ENCODE measurements at places on chromosomes 16 and 17. TPM values are rescaled to one million over a fixed set of nuclear protein-coding genes. Genes with fewer than 3 reads are reported as not detected.

Gene WNT3
- 2.6 TPM for total RNA-seq

Gene MT1H
- total RNA-seq, result not detected

Gene SLC25A10
- 23.7 TPM for total RNA-seq

Gene CX3CL1
- 1.7 TPM for total RNA-seq

Gene C16orf96
- not detected for total RNA-seq

Gene EFNB3
- total RNA-seq, result 0.53 TPM

Gene ITGAL
- not detected for total RNA-seq

Gene ELMO3
- 0.93 TPM for total RNA-seq

Gene EPX
- total RNA-seq, result not detected

Gene CPNE7
- 9.3 TPM for total RNA-seq

Gene DHODH
- total RNA-seq, result 5.3 TPM

Gene SDR42E2
- 0.07 TPM for total RNA-seq

Gene FBXW10B
- total RNA-seq, result 0.22 TPM

Gene SLC6A2
- total RNA-seq, result not detected

Gene CLEC18B
- total RNA-seq, result 0.40 TPM

Gene RCVRN
- total RNA-seq, result not detected

Gene SECTM1
- 3.7 TPM for total RNA-seq

Gene DRC7
- total RNA-seq, result 0.07 TPM

Gene USP6
- total RNA-seq, result under 0.01 TPM

Gene ZNF500
- total RNA-seq, result 12.5 TPM

Gene CD300H
- total RNA-seq, result not detected

Gene SHISA9
- total RNA-seq, result not detected

Gene ATF7IP2
- 16.7 TPM for total RNA-seq

Gene FBXL20
- total RNA-seq, result 13.5 TPM

Gene KRT40
- total RNA-seq, result not detected

Gene KRT16
- not detected for total RNA-seq

Gene SMIM36
- not detected for total RNA-seq

Gene NR1D1
- 2.6 TPM for total RNA-seq

Gene CASKIN1
- total RNA-seq, result 0.13 TPM

Gene CSF3
- 8.0 TPM for total RNA-seq

Gene USP10
- total RNA-seq, result 92.3 TPM

Gene KRT20
- not detected for total RNA-seq

Gene MYH10
- 81.0 TPM for total RNA-seq

Gene WFDC1
- not detected for total RNA-seq

Gene CENPN
- 133 TPM for total RNA-seq

Gene PRSS8
- total RNA-seq, result not detected

Gene NRN1L
- 0.66 TPM for total RNA-seq

Gene SLC16A11
- 0.66 TPM for total RNA-seq
